ENCODE measurements at places on chromosomes 1 and 21. TPM values are rescaled to one million over a fixed set of nuclear protein-coding genes. Genes with fewer than 3 reads are reported as not detected.

DNA sequence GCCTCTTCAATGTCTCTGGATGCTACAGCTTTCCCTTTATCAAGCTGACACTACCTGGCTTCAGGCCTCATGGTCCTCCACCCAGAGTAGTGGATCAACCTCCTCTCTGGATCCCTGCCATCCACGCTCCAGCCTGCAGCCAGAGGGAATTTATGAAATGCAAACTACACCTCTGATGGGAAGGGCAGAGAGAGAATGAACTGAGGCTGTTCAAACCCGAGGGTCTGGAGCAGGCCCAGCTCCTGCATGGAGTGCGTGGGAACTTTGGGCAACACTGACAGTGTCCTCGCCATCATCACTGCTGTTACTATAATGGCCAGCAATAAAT is 157.8 kb downstream of the TRABD2B start:
- DNase-seq = no peak

GRCh38 chr1:7710859-7711258 is 60.2 kb upstream of the VAMP3 start:
- no peak for DNase-seq

GRCh38 chr21:17195976-17196375 is 316.9 kb upstream of the CXADR start:
- no peak for DNase-seq

DNA sequence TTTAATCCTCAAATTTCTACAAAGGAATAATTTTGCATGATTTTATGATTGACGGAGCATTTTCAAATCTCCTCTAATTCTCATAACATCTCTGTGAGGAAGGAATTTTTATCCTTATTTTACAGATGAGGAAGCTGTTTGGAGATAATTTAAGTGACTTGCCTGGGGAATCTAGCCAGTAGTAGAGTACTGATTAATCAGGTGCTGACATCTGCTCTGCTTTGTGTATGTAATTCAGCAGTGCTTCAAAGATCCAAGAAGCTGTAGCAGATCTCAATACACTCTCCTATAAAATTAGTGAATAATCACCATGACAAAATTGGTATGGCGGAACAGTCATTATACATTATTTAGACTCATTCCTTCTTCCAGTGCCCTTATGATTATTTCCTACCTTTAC is 46.0 kb downstream of the DPH5 start:
- no peak for DNase-seq

GRCh38 chr21:45511007-45511406 is 31.2 kb downstream of the SLC19A1 start:
- DNase-seq = no peak

The LCE2C gene
- not detected for total RNA-seq

The AIRE gene
- total RNA-seq = 0.05 TPM
